ENCODE measurements at places on chromosomes 1 and 21.

GRCh38 chr1:2783069-2783434, 18.4 kb downstream of the TTC34 start:
- DNase-seq, result no peak

DNA sequence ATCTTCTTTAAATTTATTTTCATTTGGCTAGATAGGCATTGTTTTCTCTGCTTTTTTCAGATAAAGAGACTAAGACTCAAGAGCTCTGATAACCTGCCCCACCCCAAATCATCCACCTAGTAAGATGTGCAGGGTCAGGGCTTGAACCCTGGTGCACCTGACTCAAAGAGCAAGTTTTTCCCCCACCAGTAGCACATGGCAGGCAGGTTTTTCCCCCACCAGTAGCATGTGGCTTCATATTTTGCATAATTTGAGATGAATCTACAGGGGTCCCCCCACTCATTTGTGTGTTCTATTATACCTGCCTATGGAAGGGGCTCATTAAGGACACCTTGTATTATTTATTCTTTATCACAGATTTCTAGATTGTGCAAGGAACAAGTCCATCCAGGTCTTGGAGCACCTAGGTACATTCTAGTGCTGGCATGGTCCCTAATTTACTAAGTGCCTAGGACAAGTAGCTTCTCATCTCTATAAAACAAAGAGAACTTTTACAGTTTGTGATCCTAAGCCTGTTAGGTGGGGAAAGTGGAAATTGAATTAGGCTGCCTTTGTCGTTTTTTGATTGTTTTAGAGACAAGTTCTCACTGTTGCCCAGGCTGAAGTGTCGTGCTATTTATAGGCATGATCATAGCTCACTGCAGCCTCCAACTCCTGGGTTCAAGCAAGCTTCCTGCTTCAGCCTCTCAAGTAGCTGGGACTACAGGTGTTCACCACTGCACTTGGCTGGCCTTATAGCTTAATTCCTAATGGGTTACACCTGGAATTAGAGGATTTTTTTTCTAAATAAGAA, 13.2 kb upstream of the CTSE start:
- DNase-seq, result no peak

- peak; percentile 67 for DNase-seq
These were observed 46.8 kb downstream of the XCL1 start for GRCh38 chr1:168623003-168623828.

DNA sequence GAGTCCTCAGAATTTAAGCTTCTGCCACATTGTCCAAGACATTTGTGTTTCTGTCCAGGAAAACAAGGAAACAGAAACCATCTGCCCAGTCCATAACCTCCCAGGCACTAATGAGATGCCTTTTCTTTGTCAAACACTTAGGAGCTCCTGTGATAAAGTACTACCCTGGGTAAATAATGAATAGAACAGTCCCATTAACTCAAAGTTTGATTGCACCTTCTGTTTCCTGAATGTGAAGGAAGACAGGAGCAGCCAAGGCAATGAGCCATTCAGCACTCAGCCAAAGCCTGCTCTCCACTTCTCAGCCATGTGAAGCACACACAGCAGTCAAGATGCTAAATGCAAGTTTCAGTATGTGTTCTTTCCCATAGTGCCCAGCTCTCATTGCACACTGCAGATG, 199.8 kb downstream of the SEC16B start:
- DNase-seq, result no peak

GRCh38 chr1:184352776-184353175, 34.1 kb upstream of the C1orf21 start:
- DNase-seq, result no peak

GRCh38 chr21:46136739-46137349, 18.5 kb downstream of the FTCD start:
- DNase-seq, result no peak

GRCh38 chr1:39574646-39575045, 1.9 kb downstream of the PABPC4 start:
- DNase-seq, result peak; percentile 17

- no peak for DNase-seq
These were observed 83.5 kb downstream of the SPAG17 start for GRCh38 chr1:118101515-118101844.

- DNase-seq, result no peak
These were observed 569.0 kb upstream of the ADGRL2 start for GRCh38 chr1:81231729-81232038.

DNA sequence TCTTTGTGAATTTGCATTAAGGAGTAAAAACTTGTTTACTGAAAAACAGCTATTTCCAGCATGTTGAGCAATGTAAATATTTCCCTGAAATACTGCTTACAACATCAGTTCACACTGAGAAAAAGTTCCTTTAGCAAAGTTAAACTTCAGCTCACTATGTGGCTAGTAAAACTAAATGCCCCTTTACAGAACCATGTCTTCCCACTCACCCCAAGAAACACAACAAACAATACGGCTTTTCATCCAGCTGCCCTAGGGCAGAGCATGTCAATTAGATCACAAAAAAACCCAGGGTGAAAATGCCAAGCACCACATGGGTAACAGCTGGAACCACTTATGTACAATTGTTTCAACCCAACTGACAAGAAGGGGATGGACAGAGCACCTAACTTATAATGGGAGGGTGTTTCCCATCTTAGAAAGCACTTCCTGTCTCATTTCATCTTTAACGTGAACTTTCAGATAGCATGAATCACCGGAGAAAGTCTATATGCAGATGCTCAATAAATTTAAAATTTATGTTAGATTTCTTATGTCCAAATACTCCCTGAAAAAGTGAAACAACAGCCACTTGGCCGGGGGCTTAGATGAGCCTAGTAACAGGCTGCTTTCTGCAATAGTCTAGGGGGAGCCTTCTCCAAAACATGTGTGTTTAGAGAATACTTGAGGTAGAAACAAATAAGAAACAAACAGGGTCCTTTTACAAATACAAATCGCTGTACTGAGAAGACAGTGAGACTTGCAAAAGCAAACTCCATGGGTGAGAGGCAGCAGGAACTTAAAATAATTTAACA, 6.6 kb downstream of the NID1 start:
- DNase-seq, result no peak

DNA sequence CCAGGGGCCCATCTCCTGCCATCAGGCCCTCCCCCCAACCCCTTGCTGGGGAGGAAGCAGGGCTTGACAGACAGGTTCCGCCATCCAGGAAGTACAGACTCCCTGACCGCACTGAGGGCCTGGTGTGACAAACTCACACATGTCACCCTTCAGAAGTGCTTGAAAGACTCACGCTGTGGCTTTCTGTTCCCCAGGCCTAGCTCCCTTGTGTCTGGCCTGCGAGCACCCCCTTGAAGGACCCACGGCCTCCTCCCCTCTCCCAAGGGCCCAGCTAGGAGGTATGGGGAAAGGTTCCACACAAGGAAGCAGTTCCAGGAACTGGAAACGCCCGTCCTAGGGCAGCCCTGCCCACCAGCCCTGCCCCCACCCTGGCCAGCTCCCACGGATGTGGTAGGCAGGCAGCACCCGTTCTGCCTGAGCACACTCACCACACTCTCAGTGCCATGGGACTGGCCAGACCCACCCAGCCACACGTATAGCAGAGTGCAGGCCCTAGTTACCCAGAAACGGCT, 26.7 kb downstream of the SLC2A1 start:
- peak; percentile 93 for DNase-seq

- no peak for DNase-seq
These were observed 16.4 kb upstream of the C4BPB start for GRCh38 chr1:207072233-207072632.

DNA sequence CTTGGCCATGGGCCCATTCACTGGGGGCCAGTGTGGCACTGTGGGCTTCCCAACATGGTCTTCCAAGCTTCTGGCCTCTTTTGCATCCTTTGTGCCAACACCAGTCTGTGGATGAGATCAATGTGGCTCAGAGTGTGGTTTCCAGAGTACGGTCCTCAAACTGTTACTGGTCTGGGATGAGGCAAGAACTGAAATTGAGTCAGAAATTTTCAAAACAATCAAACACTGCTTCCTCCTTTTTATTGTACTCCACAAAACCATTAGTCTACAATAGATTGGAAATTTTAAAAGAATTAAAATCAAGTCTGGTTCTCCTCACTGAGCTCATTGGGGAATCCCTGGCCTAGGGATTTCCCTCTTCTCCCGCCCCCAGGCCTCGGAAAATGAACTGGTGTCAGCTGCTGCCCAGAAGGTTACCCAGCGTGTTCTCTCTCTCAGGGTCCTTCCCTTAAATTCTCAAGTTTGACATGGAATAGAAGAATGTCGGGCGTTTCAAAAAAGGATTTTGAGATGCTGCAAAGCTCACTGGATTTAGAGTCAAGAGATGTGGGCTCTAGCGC, 222.0 kb downstream of the SDCCAG8 start:
- DNase-seq, result peak; percentile 65

- no peak for DNase-seq
These were observed 97.4 kb upstream of the ADGRL2 start for GRCh38 chr1:81703391-81703755.

DNA sequence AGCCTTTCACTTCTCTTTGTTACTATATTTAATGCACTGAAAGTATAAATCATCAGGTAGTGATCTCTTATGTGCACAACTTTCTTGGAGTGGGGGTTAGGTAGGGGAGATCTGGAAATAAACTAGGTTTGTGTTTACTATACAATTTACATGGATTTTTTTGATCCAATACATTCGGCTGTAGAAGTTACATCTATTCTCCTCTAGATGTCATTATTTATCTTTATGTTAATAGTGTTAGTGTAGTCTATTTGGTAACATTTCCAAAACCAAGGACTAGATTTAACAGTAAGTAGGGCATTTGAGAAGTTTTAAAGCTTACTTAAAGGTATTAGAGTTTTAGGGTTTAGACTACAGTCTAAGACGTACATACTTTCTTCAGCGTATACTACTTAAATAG, 5.4 kb downstream of the VPS45 start:
- peak; percentile 37 for DNase-seq

DNA sequence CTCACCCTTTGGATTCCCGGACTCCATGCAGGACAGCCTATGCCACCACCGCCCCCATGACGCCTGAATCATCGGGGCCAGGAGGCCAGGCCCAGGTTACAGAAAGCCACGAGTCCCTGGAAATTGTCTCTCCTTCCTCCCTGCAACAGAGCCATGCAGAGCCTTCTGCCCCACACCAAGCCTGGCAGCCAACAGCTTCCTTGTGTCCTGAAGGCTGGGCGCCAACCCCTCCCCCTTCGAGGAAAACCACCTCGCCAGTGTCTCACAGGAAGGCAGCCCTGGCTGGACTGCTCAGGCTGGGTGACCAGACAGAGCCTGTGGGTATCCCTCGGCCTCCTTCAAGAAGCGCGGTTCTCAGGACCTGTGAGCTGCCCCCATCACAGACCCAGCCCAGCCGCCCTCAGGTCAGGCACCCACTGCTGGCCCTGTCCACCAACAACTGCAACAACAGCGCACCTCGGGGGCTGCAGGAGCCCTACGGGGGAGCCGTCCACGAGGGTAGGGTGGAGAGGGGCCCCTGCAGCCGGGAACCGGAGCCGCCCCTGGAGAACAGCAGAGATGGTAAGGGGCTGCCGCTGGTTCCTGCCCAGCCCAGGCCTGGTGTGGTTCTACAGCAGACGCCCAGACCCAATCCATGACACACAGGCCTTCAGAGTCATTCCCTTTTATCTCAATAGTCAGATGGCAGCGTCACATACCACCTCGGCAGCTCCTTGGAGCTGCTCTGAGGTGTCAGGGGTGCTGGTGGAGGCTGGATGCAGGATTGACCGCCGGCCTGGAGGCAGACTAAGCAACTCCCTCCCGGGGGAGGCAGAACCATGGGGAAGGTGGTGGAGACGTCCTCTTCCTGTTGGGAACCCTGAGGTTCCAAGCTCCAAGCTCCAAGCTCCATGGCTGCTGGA, 23.7 kb downstream of the KIAA1614 start:
- no peak for DNase-seq

DNA sequence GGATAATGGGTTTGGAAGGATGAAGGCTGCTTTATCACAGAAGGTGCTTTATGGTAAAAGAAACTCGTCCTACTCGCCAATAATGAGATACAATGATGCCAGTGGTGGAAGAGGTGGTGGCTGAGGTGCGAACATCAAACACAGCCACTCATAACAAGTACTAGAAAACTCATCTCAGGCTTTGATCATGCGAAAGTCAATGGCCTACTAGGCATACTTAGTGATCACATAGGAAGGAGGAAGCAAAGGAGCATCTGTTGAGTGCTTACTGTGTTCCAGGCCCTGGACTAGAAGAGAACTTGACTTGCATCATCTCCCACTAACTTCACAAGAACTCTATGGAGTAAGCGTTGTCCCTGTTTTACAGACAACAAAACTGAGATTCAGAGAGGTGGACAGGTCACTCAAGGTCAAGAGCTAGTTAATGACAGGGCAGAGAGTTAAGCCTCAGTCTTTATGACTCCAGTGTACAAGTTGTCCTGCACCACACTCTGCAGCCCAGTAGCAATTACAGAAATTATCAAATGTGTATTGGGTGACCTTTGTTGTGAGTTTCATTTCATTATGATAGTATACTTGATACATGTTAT, 33.6 kb downstream of the RUNX1 start:
- no peak for DNase-seq

DNA sequence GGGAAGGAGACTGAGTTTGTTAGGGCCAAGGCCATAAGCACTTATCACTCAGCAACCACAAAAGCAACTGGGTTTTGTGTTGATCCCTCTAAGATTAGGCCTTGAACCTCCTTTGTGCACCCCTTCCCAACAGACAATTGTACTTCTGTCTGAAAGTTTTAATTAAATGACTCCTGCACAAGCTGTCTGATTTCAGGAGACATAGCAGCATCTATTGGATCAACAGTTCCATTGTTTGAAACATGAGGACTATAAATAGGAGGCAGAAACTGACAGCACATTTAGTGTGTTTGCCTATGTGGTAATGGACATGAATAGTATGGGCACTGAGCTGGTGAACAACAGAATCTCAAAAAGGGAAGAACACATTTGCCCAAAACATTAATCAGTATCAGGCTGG, 167.3 kb upstream of the KCNJ6 start:
- no peak for DNase-seq

- peak; percentile 9 for DNase-seq
These were observed 100.4 kb downstream of the ACBD6 start for GRCh38 chr1:180402001-180402400.

- DNase-seq, result no peak
These were observed 30.4 kb downstream of the H3-3A start for GRCh38 chr1:226092965-226093364.

GRCh38 chr1:59193443-59194093, 103.3 kb upstream of the FGGY start:
- DNase-seq, result no peak

GRCh38 chr1:240341365-240342250, 249.9 kb downstream of the FMN2 start:
- no peak for DNase-seq

DNA sequence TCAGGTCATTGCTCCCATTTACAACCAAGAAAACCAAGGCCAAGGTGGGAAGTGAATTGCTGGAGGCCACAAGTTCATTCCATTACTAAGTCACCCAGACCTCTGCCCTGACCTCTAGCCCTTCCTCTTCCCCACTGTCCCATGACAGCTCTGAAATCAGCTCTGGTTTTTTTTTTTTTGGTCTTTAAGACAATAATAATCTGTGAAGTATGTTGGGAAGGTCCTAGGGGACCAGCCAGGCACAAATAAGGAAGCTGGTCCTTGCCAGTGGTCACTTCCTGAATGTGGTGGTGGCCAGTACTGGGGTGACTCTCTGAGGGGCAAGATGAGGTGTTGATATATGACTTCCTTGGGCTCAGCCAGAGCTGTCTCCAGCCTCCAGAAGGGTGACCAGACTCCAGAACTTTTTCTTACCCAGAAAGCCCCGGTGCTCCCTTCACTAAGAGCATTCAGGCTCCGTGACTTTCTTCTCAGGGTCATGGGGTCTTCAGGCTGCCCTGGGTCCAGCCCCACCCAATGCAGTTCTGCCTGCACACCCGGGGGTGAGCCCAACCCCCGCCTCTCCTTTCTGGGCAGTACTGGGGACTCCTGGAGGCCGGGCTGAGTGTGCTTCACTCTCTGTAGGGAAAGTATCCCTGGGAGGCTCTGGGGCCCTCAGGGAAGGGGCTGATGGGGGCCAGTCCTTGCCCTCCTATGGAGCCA, 159.6 kb downstream of the PTPRU start:
- DNase-seq, result no peak
